ENCODE measurements at places on chromosomes 4 and X.

DNA sequence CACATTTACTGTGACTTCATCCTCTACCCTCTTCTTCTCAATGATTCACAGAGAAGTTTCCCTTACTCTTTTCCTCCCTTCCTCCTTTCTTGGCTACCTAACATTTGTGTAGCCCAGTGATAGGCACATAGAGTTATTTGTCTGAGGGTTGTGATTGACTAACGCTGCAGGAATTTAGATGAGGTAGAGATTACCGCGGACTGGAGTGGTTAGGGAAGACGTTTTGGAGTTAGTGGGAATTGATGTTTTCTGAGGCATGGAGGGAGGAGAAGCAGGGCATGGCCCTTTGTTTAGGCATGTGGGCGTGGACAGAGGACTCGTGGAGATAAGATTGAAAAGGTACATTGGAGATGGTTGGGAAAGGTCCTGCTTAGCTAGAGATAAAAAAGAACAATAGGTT is 246.7 kb downstream of the GPAT3 start:
- DNase-seq = no peak

DNA sequence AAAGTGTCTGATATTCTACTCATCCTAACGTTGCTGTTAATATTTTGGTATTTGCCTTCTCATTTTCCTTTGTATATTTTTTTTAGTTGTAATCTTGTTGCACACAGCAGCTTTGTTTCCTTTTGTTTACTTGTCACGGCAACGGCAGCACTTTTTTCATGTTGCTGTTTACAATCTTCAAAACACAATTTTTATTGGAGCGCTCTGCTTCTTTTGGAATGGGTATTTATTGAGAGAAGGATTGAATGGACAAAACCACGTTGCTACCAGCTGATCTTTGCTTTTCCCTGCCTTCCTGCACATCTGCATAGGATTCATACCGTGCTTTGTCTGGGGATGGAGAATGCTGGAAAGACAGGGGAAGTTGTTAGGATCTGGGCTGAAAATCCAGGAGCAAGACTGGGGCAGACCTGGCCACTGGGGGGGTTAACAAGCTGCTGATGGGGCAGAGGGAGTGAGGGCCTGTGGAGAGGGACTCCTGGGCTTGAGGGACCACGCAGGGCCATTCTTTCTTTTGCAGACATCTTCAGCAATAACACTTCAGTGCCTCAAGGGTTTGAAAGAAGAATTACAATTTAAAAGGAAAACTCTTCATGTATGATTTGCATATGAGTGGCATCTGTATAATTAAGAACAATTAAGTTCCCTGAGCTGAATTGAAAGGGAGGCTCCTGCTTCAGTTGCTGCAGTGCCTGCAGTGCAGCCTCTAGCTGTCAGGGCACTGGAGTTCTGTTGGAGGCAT is 69.8 kb downstream of the TMEM131L start:
- DNase-seq = no peak

- no peak for DNase-seq
Measured at GRCh38 chr4:103171006-103171405, 27.1 kb downstream of the CENPE start.

DNA sequence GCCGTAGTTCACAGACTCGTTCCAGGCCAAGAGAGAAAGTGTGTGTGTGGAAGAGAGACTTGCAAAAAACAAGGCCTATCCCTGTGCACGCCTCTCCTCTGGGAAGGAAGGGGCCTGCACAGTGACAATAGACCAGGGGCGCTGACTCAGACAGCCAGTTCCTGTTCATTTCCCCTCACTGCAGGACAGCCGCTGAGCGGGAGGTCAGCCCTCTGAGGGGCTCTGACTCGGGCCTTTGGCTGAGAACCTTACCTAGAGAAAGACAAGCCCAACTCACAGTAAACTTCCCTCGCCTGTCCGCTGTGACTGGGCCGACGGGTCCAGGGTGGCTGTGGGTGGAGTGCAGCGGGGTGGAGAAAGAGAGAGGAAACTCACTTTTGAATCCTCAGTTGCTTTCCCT is 52.1 kb downstream of the RTL5 start:
- no peak for DNase-seq

DNA sequence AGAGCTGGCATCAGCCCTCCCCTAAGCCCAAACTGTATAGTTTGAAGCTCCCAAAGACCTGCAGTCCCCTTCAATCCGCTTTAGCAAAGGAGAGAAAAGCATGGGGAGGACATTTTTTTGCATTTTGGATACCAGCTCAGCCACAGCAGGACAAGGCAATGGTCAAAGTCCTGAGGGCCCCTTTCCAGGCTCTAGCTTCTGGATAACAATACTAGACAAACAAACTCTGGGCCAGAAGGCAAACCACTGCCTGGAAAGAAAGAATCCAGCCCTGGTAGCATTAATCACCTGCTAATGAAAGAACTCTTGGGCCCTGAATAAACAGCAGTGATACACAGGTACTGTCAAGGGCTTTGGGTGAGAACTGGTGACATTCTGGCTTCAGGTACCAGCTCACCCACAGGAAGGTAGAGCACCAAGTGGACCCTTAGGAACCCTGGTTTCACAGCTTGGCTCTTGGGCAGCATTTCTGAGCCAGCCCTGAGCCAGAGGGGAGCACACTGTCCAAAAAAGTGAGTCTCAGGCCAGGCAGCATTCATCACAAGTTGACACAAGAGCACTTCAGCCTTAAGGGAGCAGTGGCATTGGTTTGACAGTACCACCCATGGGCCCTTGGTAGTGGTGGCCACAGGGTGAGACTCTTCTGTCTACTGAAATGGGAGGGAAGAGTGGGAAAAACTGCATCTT is 62.5 kb downstream of the SPIN3 start:
- DNase-seq = no peak

GRCh38 chrX:39626749-39627148 is 471.0 kb downstream of the BCOR start:
- no peak for DNase-seq

DNA sequence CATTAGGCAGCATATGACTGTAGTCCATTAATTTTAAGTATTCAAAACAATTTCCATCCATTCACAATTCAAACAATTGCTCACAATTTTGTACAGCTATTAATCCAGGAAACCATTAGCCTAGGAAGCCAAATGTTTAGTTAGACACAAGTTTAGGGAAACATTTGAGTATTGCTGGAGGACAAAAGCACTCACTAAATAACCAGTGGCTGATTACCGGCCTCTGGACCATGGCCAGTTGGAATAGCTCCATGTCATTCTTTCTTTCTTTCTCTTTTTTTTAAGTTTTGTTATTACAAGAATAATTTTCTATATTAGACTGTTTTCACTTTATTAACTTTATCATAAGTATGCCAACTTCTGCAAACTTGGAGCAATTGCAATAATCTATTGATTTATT is 31.3 kb downstream of the TRIML2 start:
- DNase-seq = no peak

DNA sequence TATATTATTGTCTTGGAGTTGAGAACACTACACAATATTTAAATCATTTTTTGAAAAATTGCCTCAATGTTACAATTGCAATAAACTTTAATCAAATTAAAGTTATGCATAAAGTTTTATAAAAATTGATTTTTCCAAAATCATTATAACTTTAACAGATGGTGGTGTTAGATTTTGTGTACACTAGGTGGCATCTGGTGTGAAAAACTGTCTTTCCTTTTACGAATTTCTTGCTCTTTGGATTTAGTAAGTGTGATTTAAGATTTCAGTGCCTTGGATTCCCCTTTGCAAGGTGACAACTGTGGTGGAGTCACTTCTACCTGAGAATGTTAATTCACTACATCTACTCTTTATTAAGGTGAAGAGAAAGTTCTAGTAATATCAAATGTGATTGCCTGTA is 91.6 kb downstream of the AREG start:
- DNase-seq = no peak

DNA sequence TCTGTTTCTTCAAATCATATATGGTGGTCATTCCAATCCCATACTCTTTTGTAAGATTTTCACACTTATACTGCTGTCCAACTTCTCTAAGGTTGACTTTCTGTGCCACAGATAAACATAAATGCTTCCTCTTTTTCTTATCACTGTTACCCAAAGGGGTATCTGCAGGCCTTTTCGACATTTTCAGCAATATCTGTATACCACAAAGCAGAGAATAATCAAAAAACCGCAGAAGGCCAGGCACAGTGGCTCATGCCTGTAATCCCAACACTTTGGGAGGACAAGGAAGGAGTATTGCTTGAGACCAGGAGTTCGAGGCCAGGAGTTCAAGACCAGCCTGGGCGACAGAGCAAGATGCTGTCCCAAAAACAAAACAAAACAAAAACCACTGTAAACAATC is 3.1 kb upstream of the RFC1 start:
- DNase-seq = no peak

GRCh38 chr4:25993395-25994185 is 79.6 kb downstream of the SMIM20 start:
- no peak for DNase-seq

GRCh38 chr4:22485737-22486136 is 30.1 kb downstream of the ADGRA3 start:
- no peak for DNase-seq

GRCh38 chrX:9110808-9111207 is 76.9 kb upstream of the FAM9B start:
- no peak for DNase-seq

DNA sequence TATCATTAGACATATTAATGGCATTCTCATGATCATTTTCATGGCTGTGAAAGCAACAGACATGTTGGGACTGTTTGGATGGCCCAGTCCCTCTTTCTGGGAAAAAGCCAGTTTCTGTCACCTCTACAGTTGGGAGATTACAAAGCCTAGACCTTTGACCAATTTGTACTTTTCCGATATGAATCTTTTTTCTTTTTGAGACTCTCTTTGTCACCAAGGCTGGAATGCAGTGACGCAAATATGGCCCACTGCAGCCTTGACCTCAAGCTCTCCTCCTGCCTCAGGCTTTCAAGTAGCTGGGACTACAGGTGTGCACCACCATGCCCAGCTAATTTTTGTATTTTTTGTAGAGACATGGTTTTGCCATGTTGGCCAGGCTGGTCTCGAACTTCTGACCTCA is 9.4 kb downstream of the TBC1D25 start:
- no peak for DNase-seq

- no peak for DNase-seq
Measured at GRCh38 chr4:138911909-138912703, 103.5 kb upstream of the NOCT start.

DNA sequence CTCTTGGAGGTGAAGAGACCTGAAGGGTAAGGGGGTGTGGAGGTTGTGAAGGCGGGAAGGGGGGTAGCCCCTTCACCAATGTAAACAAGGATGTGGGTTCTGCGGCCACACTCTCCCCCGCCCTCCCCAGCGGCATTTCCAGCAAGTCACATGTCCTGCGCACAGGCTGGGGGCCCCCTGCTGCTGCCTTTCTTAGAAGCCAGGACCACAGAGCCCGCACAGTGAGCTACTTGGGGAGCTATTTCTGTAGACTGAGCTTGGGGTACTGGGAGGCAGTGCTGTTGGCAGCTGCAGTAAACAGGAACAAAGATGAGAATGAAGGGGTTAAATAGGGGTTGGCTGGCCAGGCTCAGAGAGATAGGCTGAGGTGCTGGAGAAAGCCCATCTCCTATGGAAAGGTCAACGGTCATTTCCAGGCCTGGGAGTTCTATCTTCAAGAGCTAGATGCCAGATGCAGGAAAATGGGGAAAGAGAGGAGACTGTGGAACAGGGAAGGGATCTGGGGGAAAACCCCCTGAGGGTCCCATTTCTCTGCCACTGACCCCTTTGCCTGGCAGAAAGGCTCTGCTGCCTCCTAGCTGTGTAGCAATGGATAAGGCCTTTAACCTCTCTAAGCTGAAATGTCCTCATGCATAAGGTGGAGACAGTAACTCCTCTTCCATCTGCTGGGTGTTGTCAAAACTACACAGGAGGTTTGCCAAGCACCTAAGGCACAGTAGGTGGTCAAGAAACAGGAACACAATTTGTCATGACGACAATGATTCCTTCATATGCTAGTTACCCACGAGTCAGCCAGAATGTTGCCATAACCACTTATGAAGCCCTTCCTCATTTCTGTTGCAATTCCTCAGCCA is 18.5 kb upstream of the PIM2 start:
- DNase-seq = peak; percentile 88

DNA sequence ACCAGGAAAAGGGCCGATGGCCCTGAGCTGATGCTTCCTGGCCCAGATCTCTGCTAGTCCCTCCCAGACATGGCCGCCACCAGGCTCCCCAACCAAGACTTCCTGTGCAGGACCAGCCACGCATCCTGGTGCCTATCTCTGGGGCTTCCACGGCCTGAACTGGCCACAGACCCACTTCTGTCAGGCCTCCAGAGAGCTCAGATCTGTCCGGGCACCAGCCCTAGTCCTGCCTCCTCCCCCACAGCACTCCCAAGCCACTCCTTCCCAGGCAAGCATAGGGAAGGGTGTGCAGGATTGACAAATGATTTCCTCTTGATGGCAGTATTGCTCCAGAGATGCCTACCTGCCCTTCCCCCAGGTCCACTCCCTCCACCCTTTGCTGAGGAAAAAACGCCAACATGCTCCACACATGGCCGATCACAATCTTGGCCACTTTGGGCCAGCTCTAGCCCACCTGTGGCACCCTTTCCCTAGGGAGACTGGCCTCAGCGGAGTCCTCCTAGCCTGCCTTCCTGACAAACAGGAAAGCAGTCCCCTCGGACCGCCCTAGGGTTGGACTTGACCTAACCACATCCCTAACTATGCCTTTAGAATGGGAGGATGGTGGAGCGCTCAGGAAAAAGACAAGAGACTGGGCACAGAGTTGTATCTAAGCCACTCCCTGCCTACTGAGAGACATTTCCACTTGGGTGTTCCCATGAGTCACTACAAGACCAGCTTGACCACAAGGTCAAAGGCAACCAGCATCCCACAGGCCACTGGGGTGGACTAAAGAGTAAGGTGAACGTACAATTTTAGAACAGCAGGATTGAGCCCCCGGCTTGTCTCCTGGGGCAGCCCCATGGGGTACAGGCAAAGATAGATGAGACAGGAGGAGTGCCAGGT is 277.5 kb upstream of the AGTR2 start:
- no peak for DNase-seq

DNA sequence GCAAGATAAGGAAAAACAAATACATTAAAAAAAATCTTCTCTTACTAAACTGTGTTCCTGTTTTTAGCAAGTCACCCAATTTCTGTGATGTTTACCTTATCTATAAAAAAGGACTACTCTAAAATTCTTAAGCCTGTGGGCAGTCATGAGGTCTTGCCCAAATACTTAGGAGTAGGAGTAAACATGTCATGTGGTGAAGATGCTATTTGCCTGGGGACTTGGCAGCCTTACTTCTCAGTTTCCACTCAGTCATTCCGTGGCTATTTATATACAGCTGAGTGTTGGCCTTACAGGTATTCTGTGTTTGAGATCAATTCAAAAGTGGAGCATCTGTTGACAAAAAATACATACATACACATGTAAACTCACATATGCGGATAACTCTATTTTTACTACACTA is 89.9 kb upstream of the TLR2 start:
- no peak for DNase-seq

DNA sequence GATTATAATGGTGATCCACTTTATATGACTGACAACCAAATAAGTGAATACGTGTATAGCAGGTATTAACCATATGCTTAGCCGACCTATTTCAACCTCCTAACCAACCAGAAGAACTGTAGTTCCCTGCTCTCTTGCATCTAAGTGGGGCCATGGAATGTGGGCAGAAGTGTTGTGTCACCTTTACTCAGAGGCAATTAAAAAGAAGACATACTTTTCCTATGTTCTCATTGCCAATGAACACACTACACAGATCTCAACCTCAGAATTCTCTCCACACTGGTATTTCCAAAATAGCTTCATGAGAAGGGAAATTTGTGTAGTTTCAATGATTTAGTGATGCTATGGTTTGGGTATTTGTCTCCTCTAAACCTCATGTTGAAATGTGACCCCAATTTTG is 3.2 kb upstream of the NFKB1 start:
- DNase-seq = no peak
